ENCODE measurements at places on chromosomes 5 and 9.
A peak's percentile ranks its signal among the peaks of the same experiment; 100 is the strongest.

DNA sequence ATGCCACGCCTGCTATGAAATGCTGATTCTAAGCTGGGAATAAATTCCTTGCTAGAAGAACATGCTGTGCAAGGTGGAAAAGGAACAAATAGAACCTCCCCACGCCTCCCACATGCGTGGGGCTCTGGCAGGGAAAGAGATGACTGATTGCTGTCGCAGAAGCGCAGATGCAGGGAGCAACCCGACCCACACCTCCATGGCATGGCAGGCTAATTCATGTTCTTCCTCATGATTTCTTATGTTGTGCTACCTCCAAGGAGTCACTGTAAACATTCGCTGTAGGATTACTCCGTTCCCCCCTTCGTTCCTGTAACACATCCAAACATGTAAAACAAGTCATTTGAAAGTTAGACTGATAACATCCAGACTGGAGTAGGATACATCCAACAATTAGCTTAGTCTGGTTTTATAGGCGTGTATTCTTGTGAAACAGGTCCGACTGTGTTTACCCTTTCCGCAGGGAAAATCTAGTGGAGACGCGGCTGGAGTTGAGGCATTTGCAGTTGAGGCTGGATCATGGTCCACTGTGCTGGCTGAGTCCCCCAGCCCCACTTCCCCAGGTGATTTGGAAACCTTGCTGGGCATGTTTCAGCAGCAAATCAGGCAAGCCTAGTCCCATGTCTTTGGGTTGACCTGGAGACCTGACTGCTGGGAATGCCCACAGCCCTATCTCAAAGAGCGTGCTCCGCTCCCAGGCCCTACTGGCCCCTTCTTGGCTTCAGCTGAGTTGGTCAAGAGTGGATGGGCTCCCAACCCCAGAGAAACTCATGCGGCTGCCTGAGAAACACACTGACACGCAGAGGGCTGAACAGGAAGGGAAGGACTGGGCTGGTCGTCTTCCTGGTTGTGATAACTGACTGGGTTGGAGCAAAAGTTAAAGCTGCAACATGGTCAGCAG is 24.8 kb upstream of the ANKRD33B start:
- no peak for DNase-seq

DNA sequence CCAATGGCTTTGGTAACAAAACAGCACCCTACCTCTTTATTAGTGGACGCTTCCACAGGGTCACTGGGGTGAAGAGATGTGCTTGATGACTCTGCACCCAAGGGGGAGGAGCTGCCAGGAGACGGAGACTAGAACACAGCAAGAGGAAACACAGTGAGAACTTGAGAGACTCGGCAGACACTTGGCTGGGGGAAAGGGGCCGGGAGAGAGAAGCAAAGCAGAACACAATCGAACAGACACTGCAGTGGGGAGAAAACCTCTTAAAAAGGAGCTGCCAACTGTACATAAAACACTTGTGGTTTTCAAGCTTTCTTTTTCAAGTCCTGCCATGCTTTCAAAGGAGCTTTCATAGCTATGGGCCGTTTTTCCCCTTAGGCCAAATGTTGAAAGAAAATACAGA is 151.0 kb downstream of the ENTREP1 start:
- DNase-seq, result no peak

DNA sequence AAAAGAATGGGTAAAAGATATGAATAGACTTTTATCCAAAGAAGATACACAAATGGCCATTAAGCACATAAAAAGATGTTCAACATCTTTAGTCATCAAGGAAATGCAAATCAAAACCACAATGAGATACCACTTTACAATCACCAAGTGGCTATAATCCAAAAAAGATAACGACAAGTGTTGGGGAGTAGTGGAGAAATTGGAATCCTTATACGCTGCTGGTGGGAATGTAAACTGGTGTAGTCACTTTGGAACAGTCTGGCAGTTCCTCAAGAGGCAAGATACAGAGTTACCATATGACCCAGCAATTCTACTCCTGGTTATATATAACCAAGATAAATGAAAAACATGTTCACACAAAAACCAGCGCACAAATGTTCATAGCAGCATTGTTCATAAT is 234.9 kb downstream of the SPATA31D1 start:
- DNase-seq, result no peak

GRCh38 chr5:159096243-159096923 is 3.3 kb downstream of the EBF1 start:
- DNase-seq, result no peak

DNA sequence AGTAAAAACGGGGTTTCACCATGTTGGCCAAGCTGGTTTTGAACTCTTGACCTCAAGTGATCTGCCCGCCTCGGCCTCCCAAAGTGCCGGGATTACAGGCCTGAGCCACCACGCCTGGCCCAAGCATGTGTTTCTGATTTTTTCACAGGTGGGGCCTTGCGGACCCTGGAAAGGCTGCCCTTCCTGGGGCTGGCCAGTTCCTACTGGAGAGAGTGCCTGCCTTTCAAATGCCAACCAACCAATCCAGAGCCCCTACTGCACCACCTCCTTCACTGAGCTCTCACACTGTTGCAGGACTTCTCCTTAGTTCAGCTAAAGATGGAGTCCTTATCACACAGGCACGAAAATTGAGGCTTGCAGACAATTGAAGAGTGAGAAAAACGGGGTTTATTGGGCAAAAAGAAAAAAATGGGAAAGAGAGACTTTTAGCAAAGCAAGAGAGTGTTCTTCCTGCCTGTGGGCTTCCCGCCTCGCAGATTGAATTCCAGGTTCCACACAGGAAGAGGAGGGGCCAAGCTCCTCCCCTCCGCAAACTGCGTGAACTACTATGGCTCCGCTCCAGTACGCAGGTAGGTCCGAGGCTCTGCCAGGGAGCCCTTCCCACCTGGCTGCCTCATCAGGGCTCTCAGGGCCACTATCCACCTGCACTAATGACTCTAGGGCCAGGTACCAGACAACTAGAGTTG is 8.3 kb upstream of the CMBL start:
- no peak for DNase-seq

DNA sequence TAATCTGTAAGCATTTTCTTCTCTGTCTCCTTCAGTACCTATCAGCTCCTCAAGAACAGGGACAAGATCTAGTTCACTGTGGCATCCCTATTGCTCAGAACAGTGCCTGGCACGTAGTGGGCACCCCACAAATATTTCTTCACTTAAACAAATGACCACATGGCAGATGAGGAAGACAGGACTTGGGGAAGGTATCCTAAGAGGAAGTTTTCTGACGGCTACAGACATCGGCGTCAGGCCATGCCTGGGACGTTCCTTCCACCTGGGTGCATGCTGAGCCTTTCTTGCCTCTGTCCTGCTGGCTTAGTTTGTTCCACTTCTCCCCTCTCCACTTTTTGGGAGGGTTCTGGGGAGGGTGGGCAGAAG is 60.2 kb downstream of the NEURL1B start:
- DNase-seq, result no peak

DNA sequence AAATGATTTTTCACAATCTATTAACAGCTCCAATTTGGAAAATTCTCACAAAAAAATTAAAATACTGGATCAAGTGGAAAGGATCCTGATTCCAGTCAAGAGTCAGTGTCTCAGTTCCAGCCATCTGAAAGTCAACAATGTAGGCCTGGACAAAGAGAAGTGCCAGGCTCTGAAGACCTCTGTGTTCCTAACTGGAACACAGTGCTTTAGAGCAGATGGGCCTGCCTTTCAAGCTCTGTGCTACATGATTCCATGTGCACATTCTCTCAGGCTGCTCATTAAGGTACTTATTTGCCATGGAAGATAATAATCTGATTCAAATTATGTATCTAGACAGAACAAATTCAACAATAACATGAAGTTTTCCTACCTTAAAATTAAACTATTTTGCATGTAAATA is 30.2 kb upstream of the ALDH1A1 start:
- no peak for DNase-seq

DNA sequence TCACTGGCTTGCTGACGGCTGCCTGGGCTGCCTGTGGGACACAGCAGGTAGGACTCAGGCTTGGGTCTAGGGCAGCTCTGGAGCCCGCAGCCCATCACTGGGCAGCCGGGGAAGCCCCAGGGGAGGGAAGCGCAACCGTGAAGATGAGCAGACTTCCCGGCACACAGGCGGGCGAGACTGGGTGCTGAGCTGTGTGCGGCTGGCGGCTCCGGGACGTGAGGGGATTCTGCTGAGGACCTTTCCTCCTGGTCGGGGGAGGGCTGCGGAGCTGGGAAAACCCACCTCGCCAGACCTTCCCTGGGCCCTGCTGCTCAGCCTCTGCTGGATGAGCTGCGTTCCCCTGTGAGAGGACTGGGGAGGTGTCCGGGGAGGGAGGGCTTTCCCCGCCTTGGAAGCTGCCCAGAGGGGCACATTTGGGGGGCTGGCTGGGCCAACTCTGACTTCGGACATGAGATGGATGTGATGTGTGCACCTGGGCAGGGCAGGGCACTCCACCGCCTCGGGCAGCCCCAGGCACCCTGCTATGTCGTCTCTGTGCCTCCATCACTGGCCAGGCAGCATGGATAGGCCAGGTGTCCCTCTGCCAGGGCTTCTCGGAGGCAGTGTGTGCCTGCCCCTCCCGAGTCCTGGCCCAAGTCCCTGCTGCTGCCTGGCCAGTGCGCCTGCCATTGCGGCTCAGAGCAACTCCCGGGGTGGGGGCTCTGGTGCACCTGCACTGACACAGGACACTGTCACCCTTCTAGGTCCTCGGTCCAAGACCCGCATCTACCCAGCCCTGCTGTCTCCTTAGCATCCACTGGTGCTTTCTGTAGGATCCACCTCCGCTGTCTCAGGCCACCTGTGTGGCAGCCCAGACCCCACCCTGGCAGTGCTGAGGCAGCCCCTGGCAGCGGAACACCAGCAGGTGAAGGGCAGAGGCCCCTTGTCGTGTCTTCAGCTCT is 66.4 kb downstream of the COL5A1 start:
- no peak for DNase-seq

DNA sequence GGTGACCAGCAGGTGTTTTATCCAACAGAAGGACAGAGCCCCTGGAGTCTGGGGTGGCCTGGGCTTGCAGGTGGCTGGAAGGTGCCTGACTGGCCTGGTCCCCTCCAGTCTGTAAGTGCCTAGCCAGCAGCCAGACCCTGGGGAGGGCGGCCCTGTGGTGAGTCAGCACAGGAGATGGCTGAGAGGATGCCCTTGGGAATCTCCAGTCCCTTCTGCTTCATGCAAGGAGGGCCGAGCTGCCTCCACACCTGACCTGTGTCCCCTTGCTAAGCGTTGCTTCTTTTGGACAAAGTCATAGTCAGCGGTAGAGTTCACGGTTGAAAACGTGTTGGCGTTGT is 20.2 kb downstream of the OBP2B start:
- DNase-seq, result no peak

- DNase-seq, result no peak
These were observed 18.6 kb upstream of the CFAP95 start for GRCh38 chr9:69801989-69802388.

DNA sequence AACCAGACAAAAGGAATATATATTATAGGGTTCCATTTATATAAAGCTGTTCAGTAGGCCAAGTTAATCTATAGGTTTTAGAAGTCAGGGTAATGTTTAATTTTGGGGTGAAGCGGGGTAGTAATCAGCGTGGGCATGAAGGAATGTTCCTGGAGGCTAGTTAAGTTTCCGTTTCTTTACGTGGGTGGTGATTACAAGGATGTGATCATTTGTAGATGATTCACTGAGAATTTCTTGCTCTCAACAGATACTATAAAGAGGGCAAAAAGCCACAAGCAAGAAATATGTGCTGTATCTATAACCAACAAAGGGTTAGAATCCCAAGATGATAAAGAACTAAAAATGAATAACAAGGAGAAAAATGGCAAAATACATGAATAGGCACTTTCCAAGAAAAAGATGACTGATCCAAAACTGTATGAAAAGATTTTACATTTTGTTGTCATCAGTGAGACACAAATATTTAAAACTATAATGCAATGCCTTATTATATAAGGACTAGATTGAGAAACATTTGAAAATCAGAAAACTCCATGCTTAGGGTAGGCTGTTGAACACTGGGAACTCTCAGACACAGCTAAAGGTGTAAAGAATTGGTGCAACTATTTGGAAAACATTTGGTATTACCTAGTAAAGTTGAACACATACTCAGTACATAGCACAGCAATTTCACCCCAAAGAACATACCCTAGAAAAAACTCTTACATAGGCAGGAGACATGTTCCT is 224.3 kb upstream of the S1PR3 start:
- no peak for DNase-seq

GRCh38 chr5:169354263-169354662 is 53.3 kb upstream of the SLIT3 start:
- peak; percentile 24 for DNase-seq

DNA sequence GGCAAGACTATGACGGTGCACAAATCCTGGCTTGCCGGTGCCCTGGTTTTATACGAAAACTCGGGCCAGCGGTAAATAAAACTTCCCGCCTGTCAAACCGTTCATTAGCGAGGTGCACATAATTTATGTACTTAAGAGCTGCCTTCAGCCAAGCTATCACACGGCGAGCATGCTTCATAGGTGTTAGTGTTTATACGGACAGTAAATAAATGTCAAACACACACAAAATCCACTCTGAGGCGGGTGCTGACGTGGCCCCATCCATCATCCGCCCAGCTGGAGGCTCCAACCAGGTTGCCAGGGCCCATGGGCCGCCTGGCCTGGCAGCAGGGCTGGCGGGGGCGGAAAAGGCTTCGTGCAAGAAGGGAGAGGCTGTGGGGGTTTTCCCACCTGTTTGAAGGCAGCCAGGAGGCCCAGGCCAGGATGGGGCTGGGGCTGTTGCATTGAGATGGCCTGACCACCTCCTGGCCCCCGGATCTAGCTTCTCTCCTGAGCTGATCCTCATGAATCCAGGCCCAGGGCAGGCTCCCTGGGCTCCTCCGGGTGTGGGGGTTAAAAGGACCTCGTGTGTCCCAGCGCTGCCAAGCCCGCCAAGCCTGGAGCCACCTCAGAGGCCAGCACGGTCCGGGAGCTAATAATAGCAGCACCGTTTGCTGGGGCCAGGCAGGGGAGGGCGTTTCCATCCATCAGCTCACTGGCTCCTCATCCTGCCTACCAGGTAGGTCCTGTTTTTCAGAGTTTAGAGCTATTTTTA is 43.2 kb downstream of the BARX1 start:
- DNase-seq, result no peak

GRCh38 chr9:76378367-76379073 is 15.7 kb downstream of the RFK start:
- DNase-seq, result no peak

DNA sequence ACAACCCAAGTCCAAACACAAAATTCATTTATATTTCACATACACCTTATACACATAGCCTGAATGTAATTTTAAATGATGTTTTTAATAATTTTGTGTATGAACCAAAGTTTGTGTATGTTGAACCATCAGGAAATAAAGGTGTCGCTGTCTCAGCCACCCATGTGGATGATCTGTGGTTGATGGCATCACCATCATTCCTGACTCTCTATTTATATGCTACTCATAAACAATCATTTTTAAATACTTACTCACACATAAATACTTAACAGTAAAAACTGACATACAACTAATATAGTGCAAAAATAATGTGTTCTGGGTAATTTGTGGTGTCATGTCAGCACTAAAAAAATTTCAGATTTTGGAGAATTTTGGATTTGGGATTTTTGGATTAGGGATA is 38.4 kb downstream of the SMC5 start:
- DNase-seq, result no peak
